HepG2 (cell line): ENCODE measurements at places on chromosomes 4 and X. TPM values are rescaled to one million over a fixed set of nuclear protein-coding genes. Genes with fewer than 3 reads are reported as not detected.

- DNase-seq, result peak; percentile 1
These were observed 238.8 kb downstream of the GRIA3 start for GRCh38 chrX:123422875-123423274.

- no peak for DNase-seq
These were observed 243.5 kb upstream of the KCNIP4 start for GRCh38 chr4:22192084-22192511.

DNA sequence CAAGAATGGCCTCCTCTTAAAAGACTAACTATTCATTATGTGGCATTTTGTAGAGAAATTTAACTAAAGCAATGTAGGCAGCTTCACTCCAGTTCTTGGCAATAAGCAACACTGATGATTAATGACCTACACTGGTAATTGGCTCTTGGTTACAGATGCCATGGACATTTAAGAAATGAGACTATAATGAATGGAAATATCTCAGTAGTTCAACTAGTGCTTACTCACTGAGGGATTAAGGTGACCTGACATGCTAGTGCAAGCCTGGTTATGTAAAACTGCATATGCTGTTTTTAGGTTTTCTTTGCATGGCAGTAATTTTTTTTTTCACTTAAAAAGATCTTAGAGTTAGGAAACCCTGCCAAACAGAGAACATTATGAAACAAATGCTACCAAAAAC lies 152.7 kb upstream of the AADAT start:
- DNase-seq, result no peak

GRCh38 chr4:79623021-79623870 lies 215.2 kb upstream of the GK2 start:
- DNase-seq, result no peak

DNA sequence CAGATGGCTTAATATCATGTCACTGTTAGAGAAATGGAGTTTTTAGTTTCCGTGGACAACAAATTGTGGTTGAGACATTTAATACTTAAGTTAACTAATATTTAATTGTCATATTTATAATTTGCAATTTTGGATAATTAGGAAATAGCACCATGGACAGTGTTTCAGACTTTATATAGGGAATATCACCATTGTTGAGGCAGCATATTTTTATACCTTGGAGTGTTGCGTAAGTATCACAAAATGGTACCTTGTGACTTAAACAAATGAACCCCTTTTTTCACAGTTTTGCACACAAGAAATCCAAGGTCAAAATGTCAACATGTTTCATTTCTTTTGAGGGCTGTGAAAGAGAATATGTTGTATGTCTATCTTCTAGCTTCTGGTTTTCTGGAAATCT lies 539.9 kb downstream of the TECRL start:
- no peak for DNase-seq

- no peak for DNase-seq
These were observed 93.6 kb downstream of the RBM47 start for GRCh38 chr4:40536032-40536431.

- no peak for DNase-seq
These were observed 39.4 kb downstream of the UGT2A2 start for GRCh38 chr4:69600013-69600412.

The NAA11 gene
- total RNA-seq, result not detected in 2 replicates

The MAGEB4 gene
- not detected in 2 replicates for total RNA-seq

The ADGRL3 gene
- total RNA-seq, result 0.04 TPM in 2 replicates

The ADGRG2 gene
- not detected in 2 replicates for total RNA-seq
